ENCODE measurements at places on chromosomes 2 and 18.
A peak's percentile ranks its signal among the peaks of the same experiment; 100 is the strongest.

DNA sequence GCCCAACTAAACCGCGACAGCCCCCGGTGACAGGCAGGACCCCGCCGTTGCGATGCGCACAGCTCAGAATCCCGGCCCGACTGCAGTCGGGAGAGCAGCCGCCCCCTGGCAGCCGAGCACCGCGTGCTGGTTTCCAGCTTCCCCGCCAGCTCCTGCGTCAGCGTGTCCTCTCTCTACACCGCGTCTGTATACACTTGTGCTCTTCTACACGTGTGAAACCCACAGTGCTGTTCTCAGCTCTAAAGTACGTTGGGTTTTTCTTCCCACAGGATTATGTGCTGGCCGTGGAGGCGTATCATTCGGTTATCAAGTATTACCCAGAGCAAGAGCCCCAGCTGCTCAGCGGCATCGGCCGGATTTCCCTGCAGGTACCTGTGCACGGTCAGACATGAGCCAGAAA, 54.0 kb downstream of the ADI1 start:
- DNase-seq = no peak

DNA sequence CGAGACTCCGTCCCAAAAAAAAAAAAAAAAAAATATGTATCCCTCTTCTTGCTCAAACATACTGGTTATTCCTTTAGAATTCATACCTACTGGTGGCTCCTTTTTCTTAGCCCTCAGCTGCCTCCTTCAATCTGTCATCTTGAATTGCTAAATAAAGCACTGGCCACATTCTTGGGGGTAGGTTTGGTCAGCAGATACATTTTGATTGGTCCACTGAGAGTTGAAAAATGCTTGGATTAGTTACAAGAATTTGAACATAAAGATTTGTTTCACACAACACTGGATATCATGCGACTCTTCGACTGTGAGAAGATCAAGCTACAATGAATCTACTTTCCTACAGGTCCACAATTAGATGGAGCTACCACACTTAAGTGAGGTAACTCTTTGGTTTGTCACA, 906.1 kb upstream of the SLC39A10 start:
- DNase-seq = no peak

- no peak for DNase-seq
These were observed 344.0 kb upstream of the VWC2L start for GRCh38 chr2:214066862-214067261.

GRCh38 chr2:240367721-240368120, 67.7 kb upstream of the GPC1 start:
- DNase-seq = no peak

DNA sequence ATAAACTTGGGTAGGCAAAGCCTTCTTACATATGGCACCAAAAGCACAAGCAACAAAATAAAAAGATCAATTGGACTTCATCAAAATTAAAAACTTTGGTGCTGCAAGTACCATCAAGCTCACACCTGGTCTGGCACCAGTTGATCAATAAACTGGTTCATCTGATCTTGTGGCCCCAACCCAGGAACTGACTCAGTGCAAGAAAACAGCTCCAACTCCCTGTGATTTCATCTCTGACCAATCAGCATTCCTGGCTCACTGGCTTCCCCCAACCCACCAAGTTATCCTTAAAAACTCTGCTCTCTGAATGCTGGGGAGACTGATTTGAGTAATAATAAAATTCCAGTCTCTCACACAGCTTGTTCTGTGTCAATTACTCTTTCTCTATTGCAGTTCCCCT, 8.4 kb downstream of the EPG5 start:
- no peak for DNase-seq

DNA sequence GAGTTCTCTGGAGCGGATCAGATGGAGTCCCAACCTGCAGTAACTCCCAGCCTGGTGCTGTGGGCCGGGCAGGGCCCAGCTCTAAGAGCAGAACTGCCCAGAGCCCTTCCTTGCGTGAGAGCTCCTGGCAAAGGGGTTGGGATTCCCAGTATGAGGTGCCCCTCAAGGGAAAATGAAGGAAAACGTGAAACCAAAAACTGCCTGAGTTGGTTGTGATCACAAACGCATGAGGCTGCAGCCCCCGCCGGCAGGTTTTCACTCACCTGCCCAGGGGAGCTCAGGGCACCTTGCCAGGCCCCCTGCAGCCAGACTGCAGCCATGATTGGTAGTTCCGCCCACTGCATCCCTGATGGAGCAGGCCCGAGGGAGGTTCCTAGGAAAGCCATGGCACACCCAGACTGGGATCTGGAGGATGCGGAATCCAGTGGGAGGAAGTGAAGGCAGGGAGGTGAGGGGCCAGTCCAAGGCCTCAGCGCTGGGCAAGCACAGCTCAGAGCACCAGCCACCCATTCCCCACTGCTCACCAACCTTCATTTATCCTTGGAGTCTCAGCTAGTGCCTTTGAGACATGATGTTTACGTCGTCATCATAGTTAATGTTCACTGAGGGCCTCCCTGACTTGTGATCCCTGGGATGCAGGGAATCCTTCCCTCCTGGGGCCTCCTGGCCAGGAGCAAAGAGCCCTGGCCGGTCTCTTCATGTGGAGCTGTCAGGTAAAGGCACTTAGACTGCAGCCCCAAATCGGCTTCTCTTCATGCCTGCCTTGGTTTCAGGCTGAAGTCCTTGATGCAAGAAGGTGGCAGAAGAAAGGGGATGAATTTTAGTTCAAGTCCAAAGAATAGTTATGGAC, 103.2 kb downstream of the INHBB start:
- DNase-seq = no peak

GRCh38 chr2:24870891-24871705, 48.9 kb downstream of the ADCY3 start:
- DNase-seq = no peak

GRCh38 chr2:197975931-197976519, 171.6 kb downstream of the PLCL1 start:
- no peak for DNase-seq

DNA sequence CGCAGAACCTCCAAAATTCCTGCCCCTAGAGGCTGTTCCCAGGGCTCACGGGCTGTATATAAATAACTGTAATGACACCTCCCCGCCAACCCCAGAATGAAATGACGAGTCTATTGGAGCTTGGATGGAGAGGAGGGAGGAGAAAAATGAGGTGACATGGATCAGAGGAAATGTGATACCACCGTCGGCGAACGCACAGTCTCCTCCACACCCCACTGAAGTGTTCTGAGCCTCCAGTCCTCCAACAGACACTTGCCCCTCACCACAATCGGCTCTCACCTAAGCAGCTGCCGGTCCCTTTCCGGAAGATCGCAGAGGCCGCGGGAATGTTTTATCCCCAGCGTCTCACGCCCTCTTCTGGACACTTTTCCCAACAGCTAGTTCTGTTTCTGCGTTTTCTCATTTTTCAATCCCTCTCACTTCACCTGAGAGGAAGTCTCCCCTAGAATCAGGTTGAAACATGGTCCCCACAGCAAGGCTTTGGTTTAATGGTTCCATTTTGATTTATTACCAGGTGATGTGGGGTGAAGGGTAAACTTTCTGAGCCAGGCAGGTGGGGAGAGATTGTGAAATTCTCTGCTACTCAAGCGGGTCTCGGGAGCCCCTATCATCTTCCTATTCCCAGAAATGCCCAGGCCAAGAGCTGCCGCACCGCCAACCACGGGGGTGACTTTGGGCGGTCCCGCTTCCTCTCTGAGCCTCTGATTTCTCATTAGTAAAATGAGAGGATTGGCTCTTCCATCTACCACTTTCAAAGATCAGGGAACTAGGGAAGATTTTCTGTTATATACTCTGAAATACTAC, 9.1 kb upstream of the MYO5B start:
- peak; percentile 14 for DNase-seq

DNA sequence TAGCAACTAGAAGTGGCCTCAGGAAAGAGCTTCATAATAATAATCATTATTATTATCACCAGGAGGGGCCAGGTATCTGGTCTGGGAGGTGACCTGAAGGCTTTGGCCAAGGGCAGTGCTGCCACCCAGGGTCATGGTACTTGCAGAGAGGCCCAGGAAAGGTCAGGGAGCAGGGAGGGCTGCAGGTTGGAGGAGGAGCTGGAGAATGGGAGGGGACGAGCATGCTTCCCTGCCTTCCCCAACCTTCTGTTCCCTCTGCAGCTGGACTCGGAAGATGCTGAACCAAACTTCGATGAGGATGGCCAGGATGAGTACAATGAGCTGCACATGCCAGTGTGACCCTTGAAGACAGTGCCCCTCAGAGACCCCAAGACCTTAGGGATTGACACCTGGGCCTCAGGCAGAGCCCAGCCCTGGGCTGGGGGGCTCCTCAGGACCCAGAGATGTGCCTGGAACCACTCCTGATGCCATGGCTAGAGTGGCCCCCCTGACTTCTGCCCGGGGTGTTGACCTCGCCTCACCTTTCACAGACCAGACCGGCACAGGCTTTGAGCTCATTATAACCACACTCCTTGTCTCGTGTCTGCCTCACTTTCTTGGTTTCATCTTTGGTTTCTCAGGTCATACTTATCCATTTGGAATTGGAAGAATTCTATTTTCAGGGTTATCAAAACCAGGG, 14.1 kb downstream of the SLC4A3 start:
- DNase-seq = no peak

GRCh38 chr2:166375195-166375735, 479 bp downstream of the SCN9A start:
- DNase-seq = no peak

DNA sequence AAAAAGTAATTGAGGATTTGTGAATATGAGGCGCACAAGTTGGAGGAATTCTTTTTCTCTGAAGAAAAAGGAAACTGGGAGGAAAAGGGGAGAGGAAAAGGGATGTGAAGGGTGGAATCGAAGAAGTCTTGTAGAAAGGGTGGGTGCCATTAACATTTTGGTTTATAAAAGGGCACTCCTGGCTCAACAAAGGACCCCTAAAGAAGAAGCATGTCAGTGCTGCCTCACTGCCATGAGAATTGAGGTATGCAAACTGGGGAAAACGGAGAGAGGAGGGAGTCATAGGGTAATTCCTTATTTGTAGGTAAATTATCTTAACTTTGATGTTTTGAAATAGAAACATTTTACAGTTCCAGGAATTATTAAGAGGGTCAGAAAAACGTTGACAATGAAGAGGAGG, 207.2 kb downstream of the NAPG start:
- DNase-seq = no peak

- no peak for DNase-seq
These were observed 40.1 kb upstream of the ACAA2 start for GRCh38 chr18:49853436-49853835.

- no peak for DNase-seq
These were observed 291.9 kb upstream of the SPRED2 start for GRCh38 chr2:65724336-65724735.

GRCh38 chr18:56907771-56908170, 239.1 kb upstream of the BOD1L2 start:
- no peak for DNase-seq

DNA sequence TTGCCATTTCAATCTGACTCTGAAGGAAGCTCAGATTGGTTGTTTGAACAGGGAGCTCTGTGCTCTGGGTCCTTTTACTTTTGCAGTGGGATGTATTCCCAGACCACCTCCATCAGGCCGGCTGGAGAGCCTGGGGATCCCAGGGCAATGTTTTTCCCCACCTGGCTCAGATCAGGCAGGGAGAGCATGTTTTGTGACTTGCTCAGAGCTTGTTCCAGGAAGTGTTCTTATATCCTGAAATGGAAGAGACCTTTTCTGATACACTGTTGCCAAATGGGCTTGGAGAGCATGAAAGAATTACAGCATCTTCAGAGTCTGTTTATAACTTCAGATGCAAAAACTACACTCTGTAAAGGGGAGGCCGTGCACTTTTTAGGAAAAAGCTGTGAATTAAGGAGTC, 56.0 kb downstream of the LIPG start:
- no peak for DNase-seq

DNA sequence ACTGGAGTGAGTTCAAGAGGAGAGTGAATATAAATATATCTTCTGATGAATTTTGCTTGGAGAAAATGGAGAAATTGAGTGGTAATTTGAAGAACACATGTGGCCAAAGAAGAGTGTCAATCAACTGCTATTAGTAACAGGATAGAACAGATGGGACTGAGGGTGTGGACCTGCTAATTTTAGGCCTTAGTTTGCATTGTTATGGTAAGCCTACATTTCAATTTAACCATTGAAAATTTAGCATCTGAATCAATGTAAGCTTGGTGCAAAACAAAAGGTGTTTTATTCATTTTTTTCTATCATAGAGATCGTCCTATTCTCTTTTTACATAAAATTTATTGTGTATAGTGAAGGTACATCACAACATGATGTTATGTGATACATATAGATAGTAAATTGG, 42.1 kb upstream of the CDH19 start:
- no peak for DNase-seq

DNA sequence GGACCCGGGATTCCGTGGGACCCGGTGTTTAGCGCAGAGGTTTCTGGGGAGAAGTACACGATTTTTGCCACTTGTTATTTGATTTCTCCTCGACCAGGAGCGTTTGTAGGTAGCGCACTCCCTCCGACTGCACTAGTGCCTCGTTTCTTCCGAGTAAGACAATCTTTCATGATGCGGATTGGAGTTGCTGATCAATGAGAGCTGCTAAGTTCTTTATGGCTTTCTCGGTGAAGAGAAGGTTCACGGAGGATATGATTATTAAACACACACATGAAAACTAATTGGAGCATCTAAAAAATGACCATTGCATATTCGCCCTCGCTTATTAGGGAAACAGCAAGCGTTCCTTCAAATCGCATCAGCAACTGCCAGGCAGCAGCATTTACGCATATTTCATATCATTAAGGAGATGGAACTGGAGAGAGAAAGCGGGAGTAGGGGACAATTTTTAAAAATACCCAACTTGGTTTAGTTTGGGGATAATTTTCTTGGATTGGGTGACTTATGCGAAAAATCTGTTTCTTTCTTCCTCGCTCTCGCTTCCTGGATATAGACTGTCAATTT, 616 bp downstream of the EML6 start:
- DNase-seq = no peak

- DNase-seq = no peak
These were observed 29.6 kb upstream of the CYBRD1 start for GRCh38 chr2:171492664-171493063.

DNA sequence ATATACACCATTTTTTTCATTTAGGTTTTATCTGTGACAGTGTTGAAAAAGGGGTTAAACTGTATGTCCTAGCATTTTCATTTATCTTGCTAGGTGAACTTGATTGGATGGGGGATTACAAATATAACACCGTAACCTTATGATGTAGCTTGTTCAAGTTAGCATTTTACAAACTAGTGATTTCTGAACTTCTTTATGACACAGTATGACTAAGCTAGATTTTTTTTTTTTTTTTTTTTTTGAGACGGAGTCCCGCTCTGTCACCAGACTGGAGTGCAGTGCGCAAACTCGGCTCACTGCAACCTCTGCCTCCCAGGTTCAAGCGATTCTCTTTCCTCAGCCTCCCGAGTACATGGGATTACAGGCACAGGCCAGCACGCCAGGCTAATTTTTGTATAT, 47.1 kb downstream of the KCMF1 start:
- DNase-seq = no peak

- no peak for DNase-seq
These were observed 125.5 kb downstream of the NRP2 start for GRCh38 chr2:205807758-205808157.
